ENCODE measurements at places on chromosomes 7 and 10. TPM values are rescaled to one million over a fixed set of nuclear protein-coding genes. Genes with fewer than 3 reads are reported as not detected.

CDC14C gene
- not detected for total RNA-seq

TAS2R5 gene
- 0.39 TPM for total RNA-seq

C10orf90 gene
- total RNA-seq = not detected

C10orf53 gene
- not detected for total RNA-seq

CHST3 gene
- 10.3 TPM for total RNA-seq

SPDYE1 gene
- total RNA-seq = not detected

GIMAP1 gene
- total RNA-seq = under 0.01 TPM

MAT1A gene
- not detected for total RNA-seq

SUN3 gene
- not detected for total RNA-seq

RBM17 gene
- 27.3 TPM for total RNA-seq

ERVW-1 gene
- not detected for total RNA-seq

CALHM3 gene
- not detected for total RNA-seq

SPDYE3 gene
- total RNA-seq = not detected

SHOC2 gene
- 25.5 TPM for total RNA-seq

MYPN gene
- 0.13 TPM for total RNA-seq

GNAI1 gene
- 26.4 TPM for total RNA-seq

VIPR2 gene
- total RNA-seq = not detected

AKR1B15 gene
- total RNA-seq = 2.3 TPM

SKIDA1 gene
- total RNA-seq = 1.7 TPM

PPP1R3C gene
- 17.3 TPM for total RNA-seq

MGAM2 gene
- not detected for total RNA-seq

UNCX gene
- not detected for total RNA-seq

OR9A2 gene
- total RNA-seq = not detected
